ENCODE measurements at places on chromosomes 4 and X. TPM values are rescaled to one million over a fixed set of nuclear protein-coding genes. Genes with fewer than 3 reads are reported as not detected.
A peak's percentile ranks its signal among the peaks of the same experiment; 100 is the strongest.

DNA sequence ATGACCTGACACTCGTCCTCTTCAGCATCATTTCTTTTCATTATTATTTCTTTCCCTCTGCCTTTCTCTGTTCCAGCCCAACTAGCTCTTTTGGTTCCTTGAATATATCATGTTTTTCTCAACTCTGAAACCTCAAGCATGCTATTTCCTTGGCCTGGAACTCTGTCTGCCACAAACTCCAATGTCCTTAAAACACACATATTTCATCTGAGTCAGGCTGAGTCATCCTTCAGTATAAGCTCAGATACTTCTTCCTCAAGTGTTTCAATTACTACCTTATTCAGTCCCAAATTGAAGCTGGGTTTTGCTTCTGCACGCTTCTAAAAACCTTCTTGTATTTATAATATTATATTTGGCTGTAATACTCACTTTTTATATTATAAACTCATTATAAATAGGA lies 424.2 kb downstream of the PDGFC start:
- DNase-seq = no peak

GRCh38 chr4:81827577-81828202 lies 356.0 kb upstream of the RASGEF1B start:
- DNase-seq = no peak

GRCh38 chrX:69523314-69523713 lies 19.2 kb downstream of the NALF2 start:
- DNase-seq = no peak

DNA sequence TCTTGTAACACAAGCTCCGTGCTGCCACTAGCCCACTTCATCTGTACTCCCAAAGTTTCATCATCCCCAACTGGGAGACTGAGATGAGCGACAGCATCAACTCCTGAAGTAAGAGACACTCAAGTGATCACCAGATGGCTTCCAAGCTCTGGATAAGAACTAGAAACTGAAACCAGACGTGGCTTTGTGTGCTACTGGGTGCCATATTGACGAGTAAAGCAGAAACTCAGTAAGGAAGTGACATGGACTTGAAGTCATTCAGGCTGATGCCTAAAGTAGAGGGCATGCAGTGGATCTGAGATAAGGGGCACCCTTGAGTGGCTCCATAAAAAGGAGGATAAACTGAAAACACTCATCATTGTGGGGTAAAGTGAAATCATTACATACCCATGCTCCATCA lies 72.4 kb downstream of the PCYT1B start:
- no peak for DNase-seq

GRCh38 chr4:181507180-181507835 lies 735.9 kb upstream of the TENM3 start:
- DNase-seq = no peak

DNA sequence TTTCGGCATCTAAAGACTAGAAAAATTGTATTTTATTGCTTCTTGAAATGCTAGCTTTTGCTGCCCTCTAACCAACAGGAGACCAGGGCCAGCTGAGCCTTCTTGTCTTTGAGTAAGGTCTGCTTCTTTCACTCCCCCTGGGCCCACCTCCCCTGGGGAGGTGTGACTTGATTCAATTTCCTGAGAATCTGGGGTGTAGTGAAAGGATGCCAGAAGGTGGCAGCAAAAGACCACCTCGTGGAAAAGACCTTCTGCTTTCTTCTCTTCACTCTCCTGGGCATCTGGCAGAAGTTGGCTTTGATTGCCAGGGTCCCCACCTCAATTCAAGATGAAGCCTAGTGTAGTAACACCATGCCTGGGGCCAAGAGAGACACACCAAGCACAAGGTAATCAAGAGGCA lies 96.5 kb upstream of the MAOA start:
- DNase-seq = peak; percentile 77

GRCh38 chr4:24219209-24219608 lies 329.4 kb upstream of the PPARGC1A start:
- no peak for DNase-seq

DNA sequence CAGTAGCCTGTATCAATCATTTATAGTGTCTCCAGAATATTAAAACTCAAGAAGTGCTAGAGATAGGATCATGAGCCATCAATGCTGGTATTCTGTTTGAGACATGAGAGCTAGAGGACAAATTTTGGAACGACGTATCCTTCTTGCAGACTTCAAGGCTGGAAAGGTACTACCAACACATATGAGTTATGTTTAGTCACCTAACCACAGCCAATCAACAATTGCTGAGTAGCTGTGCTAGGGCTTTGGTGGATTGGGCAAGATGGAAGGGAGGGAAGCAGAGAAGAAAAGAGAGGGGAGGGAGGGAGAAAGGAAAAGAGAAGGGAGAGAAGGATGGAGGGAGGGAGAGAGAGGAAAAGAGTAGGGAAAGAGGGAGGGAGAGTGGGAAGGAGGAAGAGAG lies 21.6 kb upstream of the RAI2 start:
- no peak for DNase-seq

- no peak for DNase-seq
Measured at GRCh38 chr4:165048170-165048569, 5.5 kb upstream of the TRIM75 start.

DNA sequence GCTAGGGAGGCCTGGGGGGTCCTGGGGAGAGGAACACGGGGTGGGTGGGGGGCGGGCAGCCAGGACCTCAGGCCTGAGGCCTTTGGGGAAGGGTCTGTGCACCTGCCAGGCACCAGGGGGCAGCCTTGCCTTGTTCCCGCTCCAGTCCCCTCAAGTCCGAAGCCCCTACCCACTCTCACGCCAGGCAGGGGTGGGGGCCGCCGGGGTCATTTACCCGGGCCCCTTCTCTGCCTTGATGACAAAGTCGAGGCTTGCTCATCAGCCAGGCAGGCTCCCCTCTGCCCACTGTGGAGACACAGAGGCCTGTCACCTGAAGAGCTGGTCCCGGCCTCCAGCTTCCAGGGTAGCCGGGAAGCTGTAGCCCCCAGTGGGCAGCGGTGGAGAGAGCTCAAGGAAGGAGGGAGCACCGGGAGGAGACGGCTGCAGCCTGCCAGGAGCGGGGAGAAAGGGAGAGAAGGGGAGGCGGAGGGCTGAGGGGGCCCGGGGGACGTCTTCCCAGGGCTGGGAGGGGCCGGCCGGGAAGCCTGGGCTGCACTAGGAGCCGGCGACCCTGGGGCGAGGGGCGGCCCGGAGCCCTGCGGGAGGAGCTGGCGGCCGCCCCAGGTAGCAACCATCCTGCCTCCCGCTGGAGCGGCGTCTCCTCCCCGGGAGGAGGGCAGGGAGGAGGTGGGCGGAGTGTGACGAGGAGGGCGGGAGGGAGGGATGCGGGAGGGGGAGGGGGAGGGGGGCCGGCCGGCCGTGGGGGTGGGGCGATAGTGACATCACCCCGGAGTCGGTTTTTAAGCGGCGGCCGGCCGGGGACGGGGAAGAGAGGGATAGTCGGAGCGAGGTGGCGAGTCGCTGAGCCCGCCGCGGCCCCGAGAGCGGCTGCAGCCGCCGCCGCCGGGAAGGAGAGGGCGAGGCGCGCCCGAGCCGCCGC lies at the start of gene SLC6A8:
SLC6A8 (plus strand) TSS at position 806 of the 919 bp plus-strand sequence. CDS start 649 bp downstream, outside the sequence.
- DNase-seq = peak; percentile 83

DNA sequence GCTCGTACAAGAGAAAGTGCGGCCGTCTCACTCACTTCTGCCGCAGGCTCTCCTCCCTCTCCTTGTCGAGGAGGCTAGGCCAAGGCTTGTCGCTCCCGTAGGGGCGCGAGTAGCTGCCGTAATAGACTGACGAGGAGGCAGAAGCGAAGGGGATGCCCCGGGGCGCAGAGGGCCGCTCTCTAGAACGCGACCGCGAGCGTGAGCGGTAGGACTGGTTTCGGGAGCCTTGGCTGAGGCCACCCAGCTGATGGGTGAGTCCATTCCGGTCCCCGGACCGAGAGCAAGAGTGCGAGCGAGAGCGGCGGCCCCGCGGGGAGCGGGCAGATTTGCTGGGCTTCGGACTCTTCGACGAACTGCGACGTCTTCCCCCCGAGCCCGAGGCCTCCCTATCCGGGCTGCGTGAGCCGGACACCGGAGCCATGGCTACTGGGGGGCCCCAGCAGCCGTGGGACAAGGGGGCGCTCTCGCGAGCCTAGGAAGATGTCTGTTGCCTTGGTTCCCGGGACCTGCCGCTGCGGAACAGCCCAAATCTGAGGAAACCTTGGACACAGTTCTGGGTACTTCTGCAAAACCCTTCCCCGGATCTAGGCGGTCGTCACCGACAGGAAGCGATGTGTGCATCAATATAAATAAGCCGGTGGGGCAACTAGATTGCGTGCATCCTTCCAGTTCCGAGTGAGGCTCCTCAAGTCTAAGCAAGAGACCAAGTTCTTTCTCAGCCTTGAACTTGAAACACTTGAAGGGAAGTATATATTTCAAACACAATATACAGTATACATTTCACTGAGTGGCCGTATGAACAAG lies at the start of gene NKAP:
NKAP (minus strand) TSS at position 567 of the 804 bp plus-strand sequence; CDS start at position 421, 146 bp downstream.
- DNase-seq = peak; percentile 86

GRCh38 chrX:122269243-122269781 lies 914.8 kb upstream of the GRIA3 start:
- DNase-seq = no peak

DNA sequence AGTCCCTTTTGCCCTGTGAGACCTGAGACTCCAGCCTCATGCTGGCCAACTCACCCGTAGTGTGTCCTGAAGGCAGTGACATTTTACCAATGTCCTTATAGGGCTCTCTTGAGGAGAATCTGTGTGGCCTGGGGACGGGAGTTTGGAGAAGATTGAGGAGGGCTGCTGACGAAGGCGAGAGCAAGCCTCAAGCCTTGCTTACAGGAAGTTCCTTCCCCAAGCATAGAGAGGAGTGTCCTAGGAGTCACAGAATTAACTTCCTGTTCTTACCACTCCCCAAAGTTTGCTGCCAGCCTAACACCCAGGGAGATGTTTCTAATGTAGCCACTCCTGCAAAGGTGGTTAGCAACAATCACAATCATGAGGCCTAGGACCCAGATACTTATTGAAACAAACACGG lies at the start of gene NXF3:
NXF3 (minus strand) TSS at position 202 of the 400 bp plus-strand sequence; CDS start at position 82, 120 bp downstream.
- no peak for DNase-seq

GRCh38 chrX:16666541-16666940 lies 16.6 kb downstream of the S100G start:
- DNase-seq = peak; percentile 7

- DNase-seq = no peak
Measured at GRCh38 chr4:98245226-98245625, 16.0 kb upstream of the RAP1GDS1 start.

DNA sequence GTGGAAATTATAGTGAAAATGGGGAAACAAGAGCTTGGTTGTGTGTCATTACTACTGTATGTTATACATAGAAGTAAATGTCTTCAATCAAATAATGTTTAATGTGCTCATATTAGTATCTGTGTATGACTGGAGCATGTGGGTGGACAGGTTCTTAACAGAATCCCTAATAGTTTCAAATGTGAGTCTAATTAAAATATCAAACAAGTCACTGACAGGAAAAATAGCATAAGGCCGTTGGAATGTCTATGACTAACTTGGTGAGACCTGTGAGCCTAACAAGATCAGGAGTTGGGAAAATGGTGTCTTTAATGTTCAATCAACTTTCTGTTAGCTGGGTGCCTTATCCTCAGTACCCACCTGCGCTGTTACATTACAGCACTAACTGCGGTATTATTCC lies 6.2 kb upstream of the CXCL3 start:
- DNase-seq = no peak

- DNase-seq = no peak
Measured at GRCh38 chr4:22315628-22316027, 200.2 kb downstream of the ADGRA3 start.

DNA sequence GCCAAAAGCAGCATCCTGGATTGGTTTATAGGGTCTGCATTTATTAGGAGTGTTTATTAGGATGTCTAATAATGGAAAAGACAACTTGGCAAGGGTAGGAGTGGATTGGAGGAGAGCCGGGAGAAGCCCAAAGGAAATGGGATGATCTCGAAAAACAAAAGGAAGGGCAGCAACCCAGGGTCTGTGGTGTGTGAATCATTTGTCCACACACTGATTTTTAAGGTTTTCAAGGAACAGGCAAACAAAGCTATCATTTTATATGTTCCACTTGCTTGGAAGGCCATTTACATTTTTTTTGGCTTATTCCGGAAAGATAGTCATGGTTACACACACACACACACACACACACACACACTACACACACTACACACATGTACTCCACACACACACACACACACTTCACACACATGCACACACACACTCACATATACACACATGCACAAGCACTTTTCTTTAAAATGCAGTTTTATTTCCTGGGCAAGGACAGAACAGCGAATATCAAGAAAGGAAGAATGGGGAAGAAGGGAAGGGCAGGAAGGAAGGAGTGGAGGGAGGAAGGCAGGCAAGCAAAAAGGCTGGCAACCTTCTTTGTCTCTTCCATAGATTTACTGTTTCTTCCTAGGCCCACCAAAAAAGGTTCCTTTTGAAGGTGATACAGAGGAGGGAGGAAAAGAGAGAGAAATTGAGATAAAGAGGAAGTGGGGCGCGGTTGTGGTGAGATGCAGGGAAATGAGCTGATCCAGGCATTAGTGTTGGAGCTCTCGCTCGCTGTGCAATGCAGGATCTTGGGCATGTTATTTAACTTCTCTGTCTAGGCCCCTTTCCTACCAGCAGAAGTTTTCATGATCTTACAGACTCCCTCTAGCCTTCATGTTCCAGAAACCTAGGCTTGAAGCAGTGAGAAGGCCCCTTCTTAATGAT lies 88.6 kb upstream of the MAML3 start:
- no peak for DNase-seq

GRCh38 chr4:60034361-60034760 lies 1165.8 kb upstream of the ADGRL3 start:
- DNase-seq = peak; percentile 7

GRCh38 chr4:27198246-27198645 lies 337.6 kb downstream of the STIM2 start:
- DNase-seq = no peak

DNA sequence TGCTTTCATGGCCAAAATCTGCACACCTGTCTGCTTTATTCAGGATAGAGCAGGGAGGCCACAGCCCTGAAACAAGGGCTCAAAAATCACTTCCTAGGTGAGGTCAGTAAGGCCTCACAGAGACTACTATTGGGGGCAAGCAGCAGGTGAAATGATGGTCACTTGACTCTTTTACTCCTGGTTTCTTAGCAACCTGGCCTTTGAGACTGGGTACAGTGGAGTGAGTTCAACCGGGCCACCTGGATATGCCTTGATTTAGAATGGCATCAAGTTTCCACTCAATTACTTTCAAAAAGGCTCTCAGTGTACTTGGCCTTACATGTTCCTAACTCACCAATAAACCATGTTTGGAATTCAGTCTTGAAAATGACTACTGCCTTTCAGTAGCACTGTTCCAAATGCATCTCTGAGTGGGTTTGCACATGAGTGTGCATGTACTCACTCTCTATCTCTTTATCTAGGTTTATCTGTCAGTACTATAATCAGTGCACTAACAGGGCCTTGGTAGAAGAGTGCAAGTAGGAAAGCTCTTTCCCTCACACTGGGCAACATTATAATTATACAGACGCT lies 388.2 kb downstream of the OPHN1 start:
- DNase-seq = no peak

GRCh38 chr4:16641971-16642370 lies 256.5 kb downstream of the LDB2 start:
- DNase-seq = no peak

GRCh38 chr4:89256203-89256800 lies 51.3 kb downstream of the GPRIN3 start:
- DNase-seq = no peak

MAOA gene
- 12.7 TPM for total RNA-seq

KCTD8 gene
- 0.06 TPM for total RNA-seq

CXXC4 gene
- 23.6 TPM for total RNA-seq

SHISA3 gene
- 0.09 TPM for total RNA-seq

TMEM144 gene
- total RNA-seq = 2.0 TPM

AFF1 gene
- 29.0 TPM for total RNA-seq

CTAG2 gene
- total RNA-seq = not detected

ANKRD37 gene
- total RNA-seq = 12.5 TPM

MMAA gene
- 2.0 TPM for total RNA-seq

XAGE2 gene
- not detected for total RNA-seq

HPSE gene
- 0.28 TPM for total RNA-seq

Measured in neural progenitor cell (in vitro differentiated cells).